Pericardium fibroblast (primary cell): ENCODE measurements at places on chromosomes 5 and 9. TPM values are rescaled to one million over a fixed set of nuclear protein-coding genes. Genes with fewer than 3 reads are reported as not detected.

C9orf152 gene
- 0.17 TPM in 1 of 2 replicates, not detected in the other for total RNA-seq

SLC6A19 gene
- total RNA-seq: not detected in 2 replicates

PRUNE2 gene
- 8.2 and 14.9 TPM in 2 replicates for total RNA-seq

IFNA21 gene
- not detected in 2 replicates for total RNA-seq

OMD gene
- 10.7 and 22.1 TPM in 2 replicates for total RNA-seq

ADGRV1 gene
- not detected in 2 replicates for total RNA-seq

GPX3 gene
- 106 and 133 TPM in 2 replicates for total RNA-seq

ECM2 gene
- 11.4 and 20.9 TPM in 2 replicates for total RNA-seq

PCDHB8 gene
- total RNA-seq: not detected in 2 replicates

CYLC2 gene
- total RNA-seq: not detected in 2 replicates
